ENCODE measurements at places on chromosomes 16 and 17. TPM values are rescaled to one million over a fixed set of nuclear protein-coding genes. Genes with fewer than 3 reads are reported as not detected.
A peak's percentile ranks its signal among the peaks of the same experiment; 100 is the strongest.

DNA sequence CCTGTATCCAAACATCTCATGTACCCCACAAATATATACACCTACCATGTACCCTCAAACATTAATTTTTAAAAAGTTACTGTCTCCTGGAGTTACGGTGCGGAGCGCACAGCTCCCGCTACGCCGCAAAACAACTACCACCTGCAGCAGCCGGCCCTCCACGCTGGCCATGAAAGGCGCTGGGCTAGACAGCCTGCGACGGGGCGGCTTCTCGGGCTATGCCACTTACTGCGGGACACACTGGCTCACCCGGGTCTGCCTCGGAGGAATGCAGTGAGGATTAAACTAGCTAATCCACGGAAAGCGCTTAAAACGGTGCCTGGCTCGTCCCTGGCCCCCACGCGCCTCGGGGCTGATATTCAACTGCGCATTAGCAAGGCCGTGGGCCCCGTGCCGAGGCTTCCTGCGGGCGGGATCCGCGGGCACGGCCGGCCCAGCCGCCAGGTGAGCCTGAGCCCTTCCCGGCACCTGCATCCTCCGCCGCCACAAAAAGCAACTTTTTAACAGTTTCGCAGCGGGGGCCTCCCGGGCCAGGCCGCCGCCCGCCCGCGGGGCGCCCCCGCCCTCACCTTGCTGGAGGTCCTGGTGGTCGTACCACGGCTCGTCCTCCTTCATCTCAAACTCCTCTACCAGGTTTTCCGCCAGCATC, 633 bp downstream of the CDR2 start:
- no peaks in the 10 kb centered on the region for H3K27me3 ChIP-seq
- DNase-seq: no peak
- peaks cover 38% of the 10 kb centered on the region for H3K4me1 ChIP-seq
- peaks cover 6% of the 10 kb centered on the region for H3K36me3 ChIP-seq
- H3K4me3 ChIP-seq: peak overlapping the region; percentile 62

DNA sequence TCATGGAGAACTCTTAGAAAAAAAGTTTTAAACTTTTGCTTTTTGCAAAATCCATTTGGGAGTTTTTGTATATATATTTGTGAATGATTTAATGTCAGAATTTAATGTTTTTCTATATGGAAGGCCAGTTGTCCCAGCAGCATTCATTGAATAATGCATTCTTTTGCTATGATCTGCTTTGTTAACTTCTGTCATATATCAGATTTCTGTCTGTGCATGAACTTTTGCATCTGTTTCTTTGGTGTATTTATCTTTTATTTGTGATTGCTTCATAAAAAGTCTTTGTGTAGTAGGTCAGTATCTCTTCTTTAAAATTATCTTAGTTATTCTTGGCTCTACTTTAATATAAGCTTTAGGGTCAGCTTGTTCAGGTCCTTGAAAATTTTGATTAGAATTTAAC, 84.2 kb downstream of the MAP2K4 start:
- H3K4me1 ChIP-seq: no peaks in the 10 kb centered on the region
- no peak for DNase-seq
- no peak overlapping the region for H3K4me3 ChIP-seq
- no peak overlapping the region for H3K27ac ChIP-seq
- no peaks in the 10 kb centered on the region for H3K27me3 ChIP-seq

The C1QL1 gene
- 9.5 TPM for total RNA-seq

DNA sequence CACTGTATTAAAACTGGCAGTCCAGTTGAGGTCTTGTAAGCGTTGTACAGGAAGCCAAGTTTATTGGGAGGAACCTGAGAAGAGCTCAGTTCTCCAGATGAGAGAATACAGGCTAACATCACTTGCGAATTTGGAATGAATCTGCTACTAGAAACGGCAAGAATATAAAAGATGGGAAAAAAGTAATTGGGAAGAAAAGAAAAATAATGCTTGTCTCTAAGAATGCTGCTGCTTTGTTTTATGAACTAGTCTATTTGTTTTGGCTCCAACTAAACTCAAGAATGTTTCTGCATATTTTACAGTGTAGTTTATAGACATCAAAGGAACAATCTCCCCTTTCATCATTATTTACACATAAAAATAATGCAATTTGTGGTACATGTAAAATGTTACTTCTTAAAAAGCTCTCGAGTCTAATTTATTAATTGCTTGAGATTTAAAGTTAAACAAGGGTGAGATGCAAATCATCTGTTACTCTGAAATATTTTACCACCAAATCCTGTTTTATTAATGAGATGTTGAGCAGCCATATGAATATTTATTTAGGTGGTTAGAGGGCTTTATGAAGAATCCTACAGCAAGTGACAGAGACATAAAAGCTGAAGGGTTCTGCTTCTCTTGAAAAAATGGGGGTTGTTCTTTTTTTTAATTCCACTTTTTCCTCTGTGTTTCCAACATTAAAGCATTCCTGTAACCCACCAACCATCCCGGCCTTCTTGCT, 162.1 kb upstream of the AXIN2 start:
- no peak overlapping the region for H3K27ac ChIP-seq
- H3K27me3 ChIP-seq: no peaks in the 10 kb centered on the region
- no peak overlapping the region for H3K4me3 ChIP-seq

- no peaks in the 10 kb centered on the region for H3K36me3 ChIP-seq
- H3K4me3 ChIP-seq: no peak overlapping the region
- no peak for DNase-seq
- no peak overlapping the region for H3K27ac ChIP-seq
- H3K27me3 ChIP-seq: no peaks in the 10 kb centered on the region
Measured at GRCh38 chr17:9676084-9676483, 30.8 kb downstream of the USP43 start.

The ZNF469 gene
- total RNA-seq: 1.3 TPM

The CSNK2A2 gene
- 60.9 TPM for total RNA-seq

DNA sequence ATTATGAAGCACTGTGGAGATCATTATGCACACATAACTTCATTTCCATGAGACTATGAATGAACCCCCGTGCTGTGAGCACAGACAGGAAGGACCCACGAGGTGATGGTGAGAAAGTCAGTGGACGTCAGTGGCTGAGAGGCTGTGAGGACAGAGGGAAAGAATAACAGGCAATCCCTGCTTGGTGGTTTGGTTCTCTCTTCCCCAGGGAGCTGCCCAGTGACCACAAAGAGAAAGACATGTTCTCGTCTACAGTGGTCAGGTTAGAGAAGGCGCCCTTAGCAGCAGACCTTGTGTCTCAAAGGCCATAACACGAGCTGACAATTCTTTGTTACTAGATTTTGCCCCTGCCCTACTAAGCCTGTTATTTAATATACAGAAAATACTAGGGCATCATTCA, 609.2 kb downstream of the TOX3 start:
- H3K4me3 ChIP-seq: no peak overlapping the region
- no peak overlapping the region for H3K27ac ChIP-seq
- no peaks in the 10 kb centered on the region for H3K36me3 ChIP-seq
- H3K27me3 ChIP-seq: no peaks in the 10 kb centered on the region
- no peak for DNase-seq

The FBRS gene
- total RNA-seq: 103 TPM

- no peaks in the 10 kb centered on the region for H3K4me1 ChIP-seq
- peak overlapping the region; percentile 70 for H3K4me3 ChIP-seq
- peak overlapping the region; percentile 59 for H3K27ac ChIP-seq
- no peaks in the 10 kb centered on the region for H3K36me3 ChIP-seq
Measured at GRCh38 chr17:47099451-47099986, 89.6 kb downstream of the CDC27 start.
